ENCODE measurements at places on chromosomes 2 and 18.

GRCh38 chr2:177758591-177759371 lies 313.8 kb downstream of the PDE11A start:
- DNase-seq: peak; percentile 75

DNA sequence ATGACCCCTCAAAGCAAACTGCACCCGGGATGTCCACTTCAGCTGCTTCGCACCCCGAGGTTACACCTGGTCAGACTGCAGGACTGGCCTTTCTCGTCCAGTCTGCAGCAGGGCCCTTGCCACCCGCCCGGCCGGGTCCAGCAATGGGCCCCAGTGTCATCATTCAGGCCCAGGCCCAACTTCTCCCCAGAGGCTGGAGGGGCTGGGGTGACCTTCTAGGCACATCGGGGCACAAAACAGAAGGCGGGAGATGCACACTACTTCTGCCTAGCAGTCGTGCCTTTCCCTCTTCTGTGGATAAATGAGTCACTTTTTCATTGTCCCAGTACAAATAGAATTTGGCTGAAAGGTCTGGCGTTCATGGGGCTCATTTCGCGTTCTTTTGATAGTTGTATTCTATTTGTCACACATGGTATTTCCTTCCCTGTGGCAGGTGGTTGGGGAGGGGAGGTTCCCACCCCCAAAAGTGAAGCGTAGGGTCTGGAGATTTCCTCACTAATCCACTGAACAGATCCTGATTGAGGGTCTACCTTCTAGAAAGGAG lies 56.9 kb upstream of the ID2 start:
- DNase-seq: no peak

DNA sequence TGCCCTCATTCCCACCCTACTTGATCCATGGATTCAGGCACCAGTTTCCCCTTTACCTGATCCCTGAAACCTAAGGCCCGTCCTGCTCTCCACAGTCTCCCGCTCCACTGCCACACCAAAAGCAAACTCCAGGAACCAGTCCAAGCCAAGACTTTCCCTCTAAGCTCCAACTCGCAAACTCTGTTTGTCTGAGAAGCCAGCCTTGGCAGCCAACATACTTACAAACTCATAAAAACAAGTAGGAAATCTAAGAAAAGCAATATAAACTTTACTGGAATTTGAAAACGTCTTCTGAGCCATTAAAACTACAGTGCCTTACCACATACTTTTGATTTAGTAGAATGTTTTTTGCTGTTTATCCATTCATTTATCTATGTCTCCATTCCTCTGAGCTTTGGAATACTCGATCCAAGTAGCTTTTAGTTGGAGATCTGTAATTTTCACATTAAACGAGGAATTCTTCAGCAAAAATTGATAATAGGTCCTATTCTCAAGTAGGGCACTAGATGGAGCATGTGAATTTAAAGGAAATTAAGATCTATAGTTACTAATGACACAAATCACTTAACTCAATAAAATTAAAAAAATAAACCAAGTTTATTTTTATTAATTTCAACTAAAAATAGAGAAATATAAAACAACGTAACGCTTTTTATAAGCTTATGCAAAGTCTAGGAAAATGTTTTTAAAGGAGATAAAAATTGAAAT lies 199.7 kb downstream of the MYO3B start:
- no peak for DNase-seq

- peak; percentile 18 for DNase-seq
Measured at GRCh38 chr18:74351354-74351753, 35.7 kb downstream of the C18orf63 start.

DNA sequence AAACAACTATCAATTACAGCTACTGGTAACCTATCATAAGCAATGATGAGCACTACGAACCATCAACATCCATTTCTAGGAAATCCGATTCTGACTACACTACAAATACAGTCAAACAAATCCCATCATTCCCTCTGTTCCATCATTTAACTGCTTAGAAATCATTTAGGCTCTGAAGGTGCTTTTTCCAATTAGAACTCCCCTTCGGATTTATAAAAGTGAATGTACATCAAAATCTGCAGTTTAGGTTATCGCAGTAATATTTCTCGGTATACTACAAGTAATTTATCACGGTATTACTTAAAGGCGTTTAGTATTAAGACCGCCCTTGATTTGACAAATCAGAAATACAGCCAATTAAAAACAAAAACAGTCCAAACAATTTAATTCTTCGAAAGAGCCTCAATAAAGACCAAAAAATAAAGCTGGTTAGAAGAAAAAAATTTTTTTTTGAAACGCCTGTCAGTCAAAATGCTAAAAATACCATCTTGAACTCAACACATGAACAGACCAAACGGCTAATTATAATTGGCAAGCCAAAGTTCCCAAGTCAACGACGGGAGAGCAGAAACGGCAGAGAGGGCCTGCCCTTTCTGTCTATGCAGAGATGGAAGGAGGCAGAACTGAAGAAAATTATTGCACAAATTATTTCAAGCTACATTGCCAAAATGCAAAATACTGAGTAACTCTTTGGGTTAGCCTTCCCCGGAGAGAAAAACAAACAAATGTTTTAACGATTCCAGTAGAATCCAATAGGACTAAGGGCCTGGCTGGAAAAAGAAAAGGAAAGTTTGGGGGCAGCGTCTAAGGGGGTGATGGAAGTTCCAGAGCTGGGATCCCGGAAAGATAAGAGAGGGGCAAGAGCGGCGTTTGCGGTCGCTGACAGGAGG lies 1.2 kb downstream of the VPS54 start:
- DNase-seq: peak; percentile 29

GRCh38 chr2:66069937-66070720 lies 364.8 kb upstream of the MEIS1 start:
- peak; percentile 54 for DNase-seq

- no peak for DNase-seq
Measured at GRCh38 chr2:168277276-168277675, 29.9 kb upstream of the STK39 start.

GRCh38 chr2:69958480-69958879 lies 3.0 kb downstream of the ASPRV1 start:
- no peak for DNase-seq

GRCh38 chr18:79887181-79888000 lies 64.1 kb downstream of the SLC66A2 start:
- DNase-seq: no peak

- no peak for DNase-seq
Measured at GRCh38 chr2:85503851-85504777, 34.9 kb upstream of the MAT2A start.

- peak; percentile 8 for DNase-seq
Measured at GRCh38 chr18:45780568-45780967, 44.9 kb upstream of the SIGLEC15 start.

DNA sequence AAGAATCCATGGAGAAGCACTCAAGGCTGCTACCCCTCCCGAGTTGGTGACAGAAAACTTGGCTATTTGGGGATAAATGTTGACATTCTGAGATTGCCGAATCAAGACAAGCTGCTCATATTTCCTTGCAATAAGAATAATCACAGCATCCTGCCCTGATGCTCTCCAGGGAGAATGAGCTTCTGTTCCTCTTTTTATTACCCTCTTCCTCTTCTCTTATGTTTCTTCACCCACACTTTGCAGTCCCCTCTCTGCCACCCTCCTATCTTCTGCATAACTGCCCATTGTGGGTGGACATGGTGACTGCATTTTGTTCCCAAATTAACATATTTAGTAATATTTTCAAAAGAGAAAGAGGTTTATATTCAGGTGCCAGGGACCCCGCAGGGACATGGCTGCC lies 11.9 kb upstream of the MSGN1 start:
- DNase-seq: no peak

DNA sequence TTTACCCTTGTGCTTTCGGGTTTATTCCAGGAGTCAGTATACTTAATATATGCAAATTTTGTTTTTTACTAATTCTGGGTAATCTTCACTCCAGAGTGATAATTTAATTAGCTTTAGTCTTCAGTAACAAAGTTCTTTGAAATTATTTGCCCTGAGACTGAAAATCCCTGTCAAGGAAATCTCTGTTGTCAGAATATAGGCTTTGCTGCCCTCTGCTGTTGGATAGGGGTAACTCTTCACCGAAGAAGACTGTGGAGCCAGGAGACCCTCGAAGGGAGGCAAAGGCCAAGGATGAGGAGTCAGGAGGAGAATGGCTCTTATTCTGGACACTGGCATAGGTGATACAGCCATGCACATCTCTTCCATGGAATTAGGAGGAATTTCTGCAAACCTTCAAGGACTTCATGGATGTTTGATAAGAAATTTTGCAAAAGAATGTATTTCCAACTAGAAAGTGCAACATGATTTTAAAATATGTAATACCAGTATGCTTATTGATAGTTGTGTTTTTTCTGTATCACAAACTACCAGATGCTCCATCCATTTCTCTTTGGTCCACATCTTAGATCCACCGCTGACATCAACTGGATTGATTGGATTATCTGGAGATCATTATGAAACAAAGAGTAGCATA lies 182.3 kb downstream of the RDH14 start:
- peak; percentile 37 for DNase-seq

GRCh38 chr2:27264753-27265535 lies 2.1 kb upstream of the SLC30A3 start:
- peak; percentile 88 for DNase-seq

DNA sequence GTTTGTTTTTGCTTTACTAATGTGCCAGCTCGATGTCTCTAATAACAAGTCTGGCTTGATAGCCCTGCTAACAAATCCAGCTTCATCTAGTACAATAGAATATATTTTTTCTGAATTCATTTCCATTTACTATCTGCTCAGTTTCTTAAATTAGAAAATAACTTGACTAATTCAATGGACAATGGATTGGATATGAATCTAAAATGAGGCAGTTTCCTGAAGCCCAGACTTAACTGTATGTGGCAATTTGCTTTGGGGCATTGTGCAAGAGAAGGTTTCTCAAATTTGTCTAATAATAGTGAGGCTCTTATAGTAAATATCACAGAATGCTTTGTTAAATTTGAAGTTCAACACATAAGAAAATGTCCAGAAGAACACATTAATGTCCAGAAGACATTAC lies 25.8 kb downstream of the CALCRL start:
- DNase-seq: no peak

DNA sequence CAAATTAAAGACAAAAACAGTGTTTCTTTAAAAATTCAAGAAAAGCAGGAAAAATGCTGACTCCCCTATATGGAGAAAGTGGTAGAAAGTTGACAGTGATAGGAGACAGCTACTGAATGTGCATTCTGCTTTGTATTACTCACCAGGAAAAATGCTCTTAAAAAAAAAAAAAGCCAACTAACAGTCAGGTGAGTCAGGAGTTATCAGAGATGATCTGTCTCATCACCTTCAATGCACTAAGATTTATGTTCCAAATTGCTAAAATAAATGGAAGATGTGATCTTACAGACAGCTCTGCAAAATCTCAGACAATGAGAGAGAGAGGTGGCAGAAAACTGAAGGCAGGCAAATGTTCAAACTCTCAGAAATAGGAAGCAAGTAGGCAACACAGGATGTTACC lies 47.6 kb upstream of the ZNF521 start:
- no peak for DNase-seq

GRCh38 chr2:240519396-240520129 lies 38.2 kb downstream of the ANKMY1 start:
- DNase-seq: no peak

GRCh38 chr18:46916551-46917107 lies 678 bp downstream of the PIAS2 start:
- peak; percentile 29 for DNase-seq

GRCh38 chr2:140246957-140247356 lies 1466.8 kb upstream of the NXPH2 start:
- no peak for DNase-seq

- no peak for DNase-seq
Measured at GRCh38 chr2:68158134-68158447, 403 bp downstream of the PNO1 start.

- no peak for DNase-seq
Measured at GRCh38 chr2:129661935-129662334, 317.5 kb upstream of the RAB6C start.

GRCh38 chr2:113898081-113898480 lies 8.2 kb downstream of the ACTR3 start:
- DNase-seq: no peak

- DNase-seq: no peak
Measured at GRCh38 chr2:240573071-240573515, 4.8 kb downstream of the RNPEPL1 start.

- DNase-seq: peak; percentile 53
Measured at GRCh38 chr18:1914489-1914888, 656.8 kb downstream of the METTL4 start.

- no peak for DNase-seq
Measured at GRCh38 chr2:222179592-222179991, 119.2 kb downstream of the PAX3 start.

GRCh38 chr2:155418753-155419152 lies 720.3 kb downstream of the KCNJ3 start:
- no peak for DNase-seq

Data from ELF-1 (cell line).